ENCODE measurements at places on chromosomes 4 and X. TPM values are rescaled to one million over a fixed set of nuclear protein-coding genes. Genes with fewer than 3 reads are reported as not detected.

The SLC2A9 gene
- 0.22 TPM for total RNA-seq

The CSN1S1 gene
- not detected for total RNA-seq

The KCND1 gene
- 0.11 TPM for total RNA-seq

The AFP gene
- total RNA-seq: not detected

The GALNTL6 gene
- total RNA-seq: 1.2 TPM

The WWC2 gene
- 19.6 TPM for total RNA-seq

The VCX3B gene
- not detected for total RNA-seq

The SMPX gene
- not detected for total RNA-seq

The RHOXF2B gene
- total RNA-seq: not detected

The GAGE1 gene
- total RNA-seq: not detected

The CD40LG gene
- total RNA-seq: not detected

The ARHGAP36 gene
- total RNA-seq: not detected

The RBMX gene
- 131 TPM for total RNA-seq

The CSAG3 gene
- not detected for total RNA-seq

All from placental epithelial cell (primary cell).